H9 (cell line): ENCODE measurements at places on chromosomes 2 and 18.

DNA sequence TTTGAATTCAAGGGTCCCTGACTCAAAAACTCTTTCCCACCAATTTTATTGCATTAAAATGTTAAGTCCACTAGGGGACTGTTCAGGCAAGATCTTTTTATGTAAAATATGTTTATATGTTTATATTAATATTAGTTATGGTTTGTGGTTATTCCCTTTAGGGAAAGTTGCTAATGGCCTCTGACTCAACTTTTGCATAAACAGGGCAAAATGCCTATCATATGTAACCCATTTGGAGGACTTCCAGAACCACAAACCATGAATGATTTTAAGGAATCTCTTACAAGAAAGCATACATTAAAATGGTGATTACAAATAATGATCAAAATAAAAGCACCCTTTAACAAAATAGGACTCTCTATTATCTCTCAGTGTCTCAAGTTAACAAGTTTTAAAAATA, 1484.5 kb upstream of the ZEB2 start:
- DNase-seq, result no peak

DNA sequence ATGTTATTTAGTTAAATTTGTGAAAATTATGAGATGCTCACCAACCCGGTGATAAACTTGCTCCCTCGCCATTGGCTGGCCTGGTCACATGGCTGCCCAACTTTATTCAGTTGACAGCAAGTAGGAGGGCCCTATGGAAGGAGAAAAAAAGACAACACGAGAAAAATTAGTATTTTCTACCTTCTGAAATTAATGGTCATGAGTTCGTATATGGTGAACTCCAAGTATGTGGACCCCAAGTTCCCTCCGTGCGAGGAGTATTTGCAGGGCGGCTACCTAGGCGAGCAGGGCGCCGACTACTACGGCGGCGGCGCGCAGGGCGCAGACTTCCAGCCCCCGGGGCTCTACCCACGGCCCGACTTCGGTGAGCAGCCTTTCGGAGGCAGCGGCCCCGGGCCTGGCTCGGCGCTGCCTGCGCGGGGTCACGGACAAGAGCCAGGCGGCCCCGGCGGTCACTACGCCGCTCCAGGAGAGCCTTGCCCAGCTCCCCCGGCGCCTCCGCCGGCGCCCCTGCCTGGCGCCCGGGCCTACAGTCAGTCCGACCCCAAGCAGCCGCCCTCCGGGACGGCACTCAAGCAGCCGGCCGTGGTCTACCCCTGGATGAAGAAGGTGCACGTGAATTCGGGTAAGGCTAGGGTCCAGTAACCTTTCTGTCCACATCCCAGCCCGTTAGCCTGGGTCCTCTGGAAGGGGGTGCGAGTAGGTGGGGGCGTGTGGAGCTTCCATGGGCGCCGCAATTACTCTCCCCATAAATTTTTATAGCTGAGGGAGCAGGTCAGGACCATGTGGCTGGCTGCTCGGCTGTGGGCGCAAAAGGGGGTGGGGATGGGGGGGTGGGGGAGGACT, at the start of gene HOXD4:
Gene HOXD4, plus strand, starts transcription at position 109 of the 846 bp plus-strand sequence. Its CDS starts 84 bp downstream, at position 193.
- DNase-seq, result no peak

DNA sequence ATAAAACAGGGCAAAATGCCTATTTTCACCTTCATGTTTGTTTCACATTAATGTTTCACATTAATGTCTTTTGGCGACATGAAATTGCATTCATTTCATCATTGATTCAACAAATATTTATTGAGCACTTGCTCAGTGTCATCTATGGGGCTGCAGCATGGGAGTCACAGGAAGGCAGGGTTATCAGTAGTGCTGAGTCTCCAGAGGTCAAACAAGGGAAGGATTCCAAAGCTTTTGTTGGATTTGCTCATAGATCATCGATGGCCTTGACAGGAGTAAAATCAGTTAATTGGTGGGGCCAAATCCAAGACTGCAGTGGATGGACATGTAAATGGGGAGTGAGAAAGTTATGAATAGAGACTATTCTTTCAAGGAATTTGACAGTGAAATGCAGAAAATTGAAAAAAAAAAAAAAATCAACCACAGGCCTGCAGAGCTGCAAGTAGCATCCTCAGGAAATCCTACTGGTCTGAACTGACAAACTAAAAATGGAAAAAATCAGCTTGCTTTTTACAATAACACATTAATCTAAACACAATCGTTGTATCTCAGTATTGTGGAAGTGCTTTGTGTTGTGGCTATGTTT, 1290.8 kb downstream of the DPP10 start:
- DNase-seq, result no peak

GRCh38 chr18:73563901-73564472, 583.6 kb downstream of the FBXO15 start:
- no peak for DNase-seq

DNA sequence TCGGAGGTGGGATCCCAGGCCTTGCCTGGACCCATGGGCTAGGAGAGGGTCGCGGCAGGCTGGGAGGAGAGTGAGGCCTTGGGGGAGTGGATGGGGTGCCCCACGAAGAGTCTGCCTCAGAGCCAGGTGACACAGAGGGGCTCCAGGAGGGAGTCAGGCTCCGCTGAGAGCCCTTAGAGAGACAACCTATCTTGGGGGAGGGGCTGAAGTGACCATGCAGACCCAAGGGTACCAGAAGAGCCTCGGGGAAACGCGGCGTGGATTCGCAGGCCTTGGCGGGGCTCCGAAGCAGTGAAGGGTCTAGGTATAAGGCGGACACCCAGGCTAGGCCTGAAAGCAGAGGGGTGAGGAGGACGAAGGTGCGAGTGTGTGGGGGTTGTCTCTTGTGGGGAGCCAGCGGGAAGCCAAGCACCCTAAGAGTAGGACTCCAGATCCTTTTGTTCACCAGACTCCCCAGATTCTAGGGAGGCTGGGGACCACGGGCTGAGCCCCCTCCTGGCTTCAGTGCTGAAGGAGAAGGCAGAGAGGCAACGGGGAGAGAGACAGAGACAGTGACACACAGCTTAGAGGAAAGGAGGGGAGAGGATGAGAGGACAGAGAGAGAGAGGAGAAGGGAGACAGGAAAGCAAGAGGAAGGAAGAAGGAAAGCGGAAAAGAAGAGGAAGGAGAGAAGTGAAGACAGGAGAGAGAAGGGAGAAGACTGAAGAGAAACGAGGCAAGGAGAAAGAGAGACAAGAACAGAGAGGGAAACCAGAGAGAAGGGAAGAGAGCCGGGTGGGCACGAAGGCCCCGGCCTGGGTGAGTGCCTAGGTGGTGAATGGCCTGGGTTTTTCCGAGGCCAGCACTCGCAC, 1.1 kb upstream of the HOXD11 start:
- DNase-seq, result no peak

DNA sequence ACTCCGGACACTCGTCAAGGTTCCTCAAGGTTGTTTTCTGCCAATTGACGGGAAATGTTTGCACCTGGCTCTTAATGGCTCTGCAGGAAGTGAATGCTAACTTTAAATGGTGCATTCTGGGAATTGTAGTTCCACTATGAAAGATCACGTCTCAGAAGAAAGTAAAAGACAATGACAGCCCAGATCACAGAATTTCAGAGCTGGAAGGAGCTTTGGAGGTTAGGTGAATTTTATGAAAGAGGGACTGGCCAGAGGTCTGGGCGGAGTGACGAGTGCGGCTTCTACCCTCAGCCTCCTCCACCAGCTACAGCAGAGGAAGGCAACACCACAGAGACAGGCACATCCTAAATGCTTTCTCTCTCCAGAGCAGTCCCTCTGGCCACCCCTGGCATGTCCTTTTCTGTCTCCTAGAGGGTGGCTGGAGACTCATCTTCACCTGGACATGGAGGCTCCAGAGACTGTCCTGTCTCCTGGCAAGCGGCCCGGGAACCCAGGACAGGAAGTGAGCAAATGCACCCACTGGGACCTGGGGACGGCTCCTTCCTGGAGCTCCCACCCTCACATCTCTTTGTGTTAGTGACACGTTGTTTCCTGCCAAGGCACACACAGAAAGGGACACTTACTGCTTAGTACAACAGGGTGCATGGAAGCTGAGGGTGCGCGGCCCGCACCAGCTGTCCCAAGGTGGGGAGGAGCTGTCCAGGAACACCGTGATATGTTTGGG, 19.4 kb downstream of the THAP4 start:
- peak; percentile 50 for DNase-seq

GRCh38 chr2:232925821-232926156, 55.7 kb downstream of the SNORC start:
- no peak for DNase-seq

DNA sequence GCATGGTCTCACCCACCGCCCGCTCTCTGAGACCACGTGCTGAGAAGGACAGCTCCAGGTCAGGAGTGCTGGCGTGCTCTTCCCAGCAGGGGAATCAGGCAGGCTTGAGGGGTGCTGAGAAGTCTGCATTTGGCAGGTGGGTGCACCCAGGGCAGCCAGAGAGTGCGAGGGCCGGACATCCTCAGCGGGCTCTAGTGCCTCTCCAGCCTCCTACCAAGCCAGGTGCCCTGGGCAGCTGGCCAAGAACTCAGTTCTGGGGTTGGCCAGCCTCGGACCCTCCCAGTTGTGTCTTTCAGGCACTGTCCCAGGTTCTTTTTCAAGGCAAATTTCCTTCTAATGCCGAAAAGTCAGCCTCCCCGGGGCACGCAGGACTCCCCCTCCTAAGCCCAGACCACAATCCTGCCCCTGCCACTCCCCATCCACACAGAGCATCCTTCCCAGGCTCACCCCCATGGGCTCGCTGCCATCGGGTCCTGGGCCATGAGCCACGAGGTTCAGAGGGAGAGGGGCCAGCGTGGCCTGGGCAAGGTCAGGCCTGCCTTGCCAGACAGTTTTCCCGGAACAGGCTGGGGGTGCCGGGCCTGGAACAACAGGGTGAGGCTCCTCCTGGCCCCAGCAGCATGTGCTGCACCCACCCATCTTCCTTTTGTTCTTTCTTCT, 52.2 kb upstream of the GPC1 start:
- DNase-seq, result no peak

GRCh38 chr18:59546188-59546587, 151.0 kb downstream of the CCBE1 start:
- DNase-seq, result no peak

- no peak for DNase-seq
Observed at GRCh38 chr2:145206496-145207281, 686.8 kb upstream of the ZEB2 start.
